Amniotic stem cell (primary cell): ENCODE measurements at places on chromosomes 11 and 22.

DNA sequence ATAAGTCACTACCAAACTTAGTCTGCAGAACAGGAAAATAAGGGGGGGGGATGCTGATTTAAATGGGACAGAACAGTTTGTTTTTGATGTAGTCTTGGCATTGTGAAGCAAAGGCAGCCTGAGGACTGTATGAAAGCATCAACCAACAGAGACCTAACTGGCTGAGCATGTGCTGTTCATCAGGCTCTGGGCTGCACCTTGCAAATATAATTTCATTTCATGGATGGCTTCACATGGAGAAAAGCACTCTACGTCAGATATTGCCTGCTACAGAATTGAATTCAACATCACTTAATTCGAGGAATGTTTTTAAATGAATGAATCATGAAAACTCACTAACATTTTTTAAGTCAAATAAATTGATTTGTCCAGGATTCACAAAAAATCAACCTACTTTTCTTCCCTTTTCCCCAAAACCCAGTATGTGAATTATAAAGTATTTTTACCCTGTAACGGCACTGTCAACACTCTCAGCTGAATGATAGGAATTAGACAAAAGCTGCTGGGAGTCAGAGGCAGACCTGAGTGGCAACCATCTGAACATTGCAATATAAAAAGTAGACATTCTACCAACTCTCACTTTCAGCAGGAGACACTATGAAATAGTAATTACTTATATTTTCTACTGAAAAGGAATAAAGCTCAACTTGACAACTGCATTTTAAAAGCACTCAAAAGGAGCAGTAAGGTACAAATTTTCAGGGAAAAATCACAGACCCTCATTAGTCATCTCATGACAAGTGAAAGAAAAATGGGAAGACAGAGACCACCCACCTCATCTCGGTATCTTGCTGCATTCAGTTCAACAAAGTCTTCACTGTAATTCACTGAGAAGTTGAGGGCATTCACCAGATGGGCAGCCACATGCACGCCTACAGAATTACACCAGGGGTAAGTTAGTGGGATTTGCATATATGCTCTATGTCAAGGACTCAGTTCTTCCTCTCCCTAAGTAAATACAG, 47.5 kb downstream of the NOX4 start:
- no peak for DNase-seq

GRCh38 chr11:15935373-15935772, 421.0 kb downstream of the SOX6 start:
- DNase-seq, result no peak

GRCh38 chr22:49461674-49462073, 366.0 kb downstream of the BRD1 start:
- DNase-seq, result no peak

DNA sequence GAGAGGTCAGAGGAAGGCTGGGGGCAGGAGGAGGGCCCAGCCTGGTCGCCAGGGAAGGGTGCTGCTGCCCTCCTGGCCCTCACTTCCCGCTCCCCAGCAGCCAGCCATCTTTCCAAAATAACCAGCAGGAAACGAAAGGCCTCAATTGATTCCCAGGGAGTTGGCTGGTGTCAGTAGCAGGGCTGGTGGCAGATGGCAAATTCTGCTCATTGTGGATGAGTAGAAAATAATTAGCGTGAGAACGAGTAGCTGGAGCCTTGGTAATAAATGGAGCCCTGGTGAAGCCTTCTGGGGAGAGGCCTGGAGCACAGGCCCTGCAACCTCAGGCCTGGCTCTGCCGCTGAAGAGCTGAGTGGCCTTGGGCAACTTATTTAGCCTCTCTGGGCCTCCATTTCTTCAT, 31.3 kb downstream of the DAGLA start:
- DNase-seq, result no peak

DNA sequence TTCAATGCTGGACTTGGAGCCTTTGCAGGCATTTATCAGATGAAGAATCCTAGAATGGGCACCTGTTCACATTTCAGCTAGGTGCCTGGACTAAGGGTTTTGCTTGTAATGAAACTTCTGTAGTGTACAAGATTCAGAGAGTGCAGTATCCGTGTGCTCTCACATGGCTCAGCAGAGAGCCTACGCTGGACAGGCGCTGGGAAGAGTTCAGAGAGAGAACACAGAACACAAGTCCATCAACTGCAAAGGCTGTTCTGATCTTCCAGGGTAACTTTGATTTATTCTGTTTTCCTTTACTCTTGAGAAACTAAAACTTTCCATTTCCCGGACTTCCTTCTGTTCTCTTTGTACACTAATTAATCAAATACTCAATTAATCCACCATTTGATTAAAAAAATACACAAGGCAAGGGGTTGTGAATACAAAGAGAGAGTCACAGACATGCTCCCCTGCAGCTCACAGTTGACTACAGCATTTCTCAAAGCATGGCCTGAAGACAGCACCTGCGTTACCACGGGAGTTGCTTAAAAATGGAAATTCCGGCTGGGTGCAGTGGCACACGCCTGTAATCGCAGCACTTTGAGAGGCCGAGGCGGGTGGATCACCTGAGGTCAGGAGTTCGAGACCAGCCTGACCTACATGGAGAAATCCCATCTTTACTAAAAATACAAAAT, 393.7 kb downstream of the LARGE1 start:
- DNase-seq, result no peak

DNA sequence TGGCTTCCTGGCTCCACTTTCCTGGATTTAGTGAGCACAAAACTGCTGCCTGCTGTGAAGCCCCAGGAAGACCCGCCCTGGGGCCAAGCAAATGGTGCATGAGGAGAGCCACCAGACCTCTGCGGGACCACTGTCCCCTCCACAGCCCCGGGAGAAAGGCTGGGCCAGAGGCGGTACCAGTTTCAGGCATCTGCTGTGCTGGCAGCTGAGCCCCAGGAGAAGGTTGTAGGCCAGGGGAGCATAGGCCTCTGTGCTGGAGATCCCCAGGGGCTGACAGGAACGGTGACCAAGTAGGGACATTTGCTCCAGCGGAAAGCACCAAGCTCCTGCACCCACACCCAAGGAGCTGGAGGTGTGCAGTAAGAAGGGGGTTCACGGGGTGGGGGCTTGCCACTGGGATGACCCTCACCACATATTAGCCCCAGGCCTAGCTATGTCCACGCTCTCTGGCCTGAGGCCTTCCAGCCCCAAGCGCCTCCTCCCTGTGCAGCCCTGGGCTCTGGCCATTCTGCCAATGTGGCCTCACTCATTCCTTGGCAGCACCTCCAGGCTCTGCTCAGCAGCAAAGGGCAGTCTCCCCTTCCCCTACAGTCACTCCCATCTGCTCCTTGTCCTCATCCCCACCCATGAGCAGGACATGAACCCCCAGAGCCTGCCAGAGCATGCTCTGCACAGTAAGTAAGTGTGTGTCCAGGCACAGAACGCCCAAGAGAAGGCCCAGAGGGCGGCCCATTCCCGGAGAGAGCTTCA, 24.0 kb upstream of the COMT start:
- DNase-seq, result no peak

DNA sequence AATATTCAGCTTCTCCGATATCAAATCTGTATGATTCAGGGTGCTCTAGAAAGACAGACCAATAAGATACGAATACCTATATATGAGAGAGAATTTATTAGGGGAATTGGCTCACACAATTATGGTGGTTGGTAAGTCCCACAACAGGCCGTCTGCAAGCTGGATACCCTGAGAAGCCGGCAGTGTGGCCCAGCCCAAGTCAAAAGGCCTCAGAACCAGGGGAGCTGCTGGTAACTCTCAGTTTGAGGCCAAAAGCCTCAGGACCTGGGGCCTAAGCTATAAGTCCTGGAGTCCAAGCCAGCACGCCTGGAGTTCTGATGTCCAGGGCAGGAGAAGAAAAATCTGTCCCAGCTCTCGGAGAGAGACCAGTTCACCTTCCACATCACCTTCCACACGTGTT, 318.7 kb downstream of the BRD1 start:
- DNase-seq, result no peak

- DNase-seq, result peak; percentile 37
Observed at GRCh38 chr11:75565221-75565814, 3.3 kb downstream of the SERPINH1 start.

GRCh38 chr11:17905477-17905876, 107.4 kb downstream of the SERGEF start:
- DNase-seq, result no peak

DNA sequence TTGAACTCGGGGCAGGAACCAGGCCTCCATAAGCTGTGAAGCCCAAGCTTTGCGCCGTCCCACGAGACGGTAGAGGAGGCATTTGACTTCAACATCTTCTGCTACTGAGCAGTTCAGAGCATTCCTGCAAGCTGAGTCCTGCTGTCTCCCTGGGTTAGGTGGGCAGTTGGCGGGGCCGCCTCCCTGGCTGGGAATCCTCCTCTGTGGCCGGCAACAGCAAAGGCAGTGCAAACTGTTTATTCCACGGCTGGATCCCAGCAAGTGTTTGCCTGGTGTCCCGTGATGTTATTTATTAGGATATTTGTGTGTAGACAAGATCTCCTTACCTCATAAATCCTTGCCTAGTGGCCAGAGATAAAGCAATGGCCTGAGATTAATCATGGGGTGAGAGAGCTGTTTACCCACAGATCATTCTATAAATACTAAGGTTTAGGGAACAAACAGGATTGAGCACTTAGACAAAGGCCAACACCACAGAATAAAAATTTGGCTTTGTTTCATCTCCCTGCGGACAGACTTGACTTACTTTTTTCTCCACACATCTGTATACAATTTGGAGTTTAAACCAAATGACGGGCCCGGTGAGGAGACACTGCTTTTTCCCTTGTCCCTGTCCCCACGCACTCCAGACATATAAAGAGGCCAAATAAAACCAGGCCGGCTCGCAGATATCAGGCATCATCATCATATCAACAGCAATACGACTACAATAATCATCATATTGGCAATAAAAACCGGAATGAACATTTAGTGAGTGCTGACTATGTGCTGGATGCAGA, 63.4 kb downstream of the NAT10 start:
- DNase-seq, result no peak
